NCI-H1436 treated with DMSO at 0.1 percent for 48 hours (cell line): ENCODE measurements at places on chromosomes 6 and 20.

- DNase-seq, result no peak
Measured at GRCh38 chr6:92647630-92648029, 771.7 kb downstream of the EPHA7 start.

GRCh38 chr6:25156123-25156522 lies 123.1 kb upstream of the CARMIL1 start:
- DNase-seq, result no peak

GRCh38 chr6:118667988-118668387 lies 16.6 kb upstream of the CEP85L start:
- DNase-seq, result no peak

GRCh38 chr6:87608802-87609201 lies 18.9 kb downstream of the ORC3 start:
- DNase-seq, result no peak

GRCh38 chr6:79841577-79842375 lies 105.6 kb downstream of the ELOVL4 start:
- DNase-seq, result no peak

DNA sequence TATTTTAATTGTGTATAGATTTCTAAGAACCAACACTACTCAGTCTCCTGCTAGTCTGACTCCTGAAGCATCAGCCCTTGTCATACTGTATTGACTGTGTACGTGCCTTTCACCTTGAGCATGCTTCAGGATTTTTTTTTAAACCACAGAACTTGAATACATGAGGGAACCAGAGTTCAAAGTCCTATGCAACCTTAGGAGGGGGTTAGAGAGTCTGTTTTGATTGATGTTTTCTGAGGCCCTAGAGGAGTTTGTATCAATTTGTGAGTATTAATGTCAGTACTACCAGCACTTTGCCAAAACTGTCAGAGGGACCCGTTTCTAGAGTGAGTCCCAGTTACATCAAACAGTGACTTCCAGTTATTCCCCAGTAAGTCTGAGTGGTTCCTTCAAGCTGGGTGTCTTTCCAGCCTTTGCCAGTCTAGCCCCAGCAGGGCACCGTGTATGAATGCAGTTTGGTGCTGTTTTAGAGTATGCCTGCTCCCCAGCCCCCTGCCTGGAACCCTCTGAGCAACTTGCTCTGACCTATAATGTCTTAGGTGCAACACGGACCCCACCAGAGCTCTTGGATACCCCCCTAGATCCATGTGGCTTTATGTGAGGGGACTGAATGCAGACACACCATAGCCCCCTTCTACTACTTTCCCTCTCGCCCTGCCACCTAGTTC lies 8.5 kb downstream of the TP53INP2 start:
- no peak for DNase-seq

GRCh38 chr6:4450237-4450636 lies 314.9 kb upstream of the ECI2 start:
- DNase-seq, result no peak

DNA sequence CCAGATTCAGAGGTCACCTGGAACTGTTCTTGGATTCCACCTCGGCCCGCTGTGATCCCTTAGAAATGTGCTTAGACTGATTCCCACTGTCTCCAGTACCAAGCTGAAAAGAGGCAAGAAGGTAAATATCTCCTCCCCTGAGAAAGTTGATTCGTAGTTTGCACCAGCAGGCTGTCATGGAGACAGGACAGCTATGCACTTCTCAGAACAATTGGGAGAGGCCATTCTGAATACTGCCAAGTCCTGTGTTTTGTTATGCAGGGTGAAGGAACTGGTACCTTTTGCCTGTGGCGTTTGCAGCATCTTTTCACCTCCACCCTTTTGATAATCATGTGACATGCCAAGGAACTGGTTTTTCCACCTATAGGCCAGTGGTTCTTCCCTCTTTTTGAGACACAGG lies 58.2 kb upstream of the RNGTT start:
- no peak for DNase-seq

- no peak for DNase-seq
Measured at GRCh38 chr6:110874880-110875547, 429 bp downstream of the AMD1 start.

DNA sequence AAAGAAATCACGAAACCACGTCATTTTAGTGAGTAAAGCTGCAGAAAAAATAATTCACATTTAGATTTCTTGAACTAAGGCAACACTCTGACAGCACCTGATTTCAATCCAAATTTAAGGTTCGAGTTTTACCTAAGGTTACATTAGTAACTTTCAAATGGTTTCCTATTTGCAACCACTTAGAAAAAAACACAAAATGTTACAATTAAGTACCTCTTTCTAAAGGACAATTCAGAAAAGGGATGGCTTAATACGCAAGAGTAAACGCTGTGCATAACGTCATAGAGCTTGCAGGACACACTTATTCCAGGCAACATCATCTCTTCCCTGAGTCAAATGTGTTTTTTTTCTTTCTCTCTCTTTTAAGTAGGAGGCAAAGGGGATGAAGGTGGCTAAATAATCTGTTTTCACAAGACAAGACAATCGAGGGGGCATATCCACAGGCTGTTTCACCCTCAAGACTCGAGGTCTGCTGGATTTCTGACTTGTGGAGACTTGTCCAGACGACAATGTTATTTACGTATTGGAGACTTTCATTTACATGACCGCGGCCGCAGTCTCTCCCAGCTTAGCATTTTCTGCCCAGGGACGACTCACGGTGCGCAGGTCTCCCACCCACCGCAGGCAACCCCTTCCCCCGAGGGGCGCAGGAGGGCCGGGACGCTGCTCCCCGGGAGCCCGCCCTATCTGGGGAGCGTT lies 86.0 kb downstream of the SESN1 start:
- DNase-seq, result no peak

- DNase-seq, result no peak
Measured at GRCh38 chr6:9921366-9921765, 493.5 kb downstream of the TFAP2A start.

DNA sequence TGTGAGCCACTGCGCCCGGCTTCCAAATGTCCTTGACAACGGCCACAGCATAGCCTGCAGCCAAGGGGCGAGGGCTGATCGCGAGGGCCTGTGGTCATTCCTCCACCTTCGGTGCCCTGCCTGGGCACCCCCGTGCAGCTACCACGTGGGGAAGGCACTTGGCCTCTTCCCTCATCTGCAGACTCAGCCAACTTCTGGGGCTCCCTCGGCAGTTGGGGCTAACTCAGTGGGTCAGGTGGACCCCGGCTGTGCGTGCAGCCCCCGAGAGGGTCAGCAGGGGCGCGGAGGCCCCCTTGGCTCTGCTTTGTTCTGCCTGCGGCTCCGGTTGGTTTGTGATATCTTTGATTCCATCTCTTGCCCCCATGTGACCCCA lies 52.9 kb upstream of the BHLHE23 start:
- DNase-seq, result no peak

GRCh38 chr6:26333476-26334297 lies 31.3 kb upstream of the BTN3A2 start:
- DNase-seq, result no peak

GRCh38 chr6:100549406-100550167 lies 84.9 kb upstream of the SIM1 start:
- no peak for DNase-seq

DNA sequence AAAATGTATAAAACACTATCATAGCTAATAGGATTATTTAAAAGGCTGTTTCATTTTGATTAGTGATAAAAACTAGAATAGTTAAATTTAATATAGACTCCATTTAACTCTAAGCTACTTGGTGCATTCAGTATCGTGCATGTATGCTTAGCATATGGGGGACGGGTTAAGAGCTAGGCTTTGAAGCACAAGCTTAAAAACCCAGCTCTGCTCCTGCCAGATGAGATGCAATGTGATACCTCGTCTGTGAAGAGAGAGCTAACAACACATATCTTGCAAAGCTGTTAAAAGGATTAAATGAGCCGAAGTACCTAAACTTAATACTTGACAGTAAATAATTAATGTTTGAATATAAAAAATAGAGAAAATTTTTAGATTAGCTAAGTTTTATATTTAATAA lies 42.2 kb downstream of the DTNBP1 start:
- no peak for DNase-seq

GRCh38 chr20:31764641-31765305 lies 25.7 kb downstream of the TPX2 start:
- DNase-seq, result no peak
